Eye (tissue), 1 donor: ENCODE measurements at places on chromosomes 6 and 20.

DNA sequence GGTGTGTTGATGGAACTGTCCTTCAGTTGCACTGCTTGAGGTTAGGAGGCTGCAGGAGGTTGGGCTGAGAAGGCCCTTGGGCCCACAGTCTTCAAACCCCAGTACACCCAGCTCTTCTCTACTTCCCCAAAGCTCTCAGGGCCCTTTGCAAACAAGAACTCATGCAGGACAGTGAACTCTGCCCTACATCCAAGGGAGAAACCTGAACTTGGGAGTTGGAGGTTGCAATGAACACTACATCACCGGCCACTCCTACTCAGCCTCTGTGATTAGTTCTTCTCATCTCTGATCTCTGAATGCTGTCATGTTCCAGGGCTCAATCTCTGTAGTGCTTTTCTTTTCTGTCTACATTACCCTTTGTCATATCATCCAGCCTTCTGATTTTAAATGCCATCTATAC lies 148.5 kb upstream of the PDE7B start:
- DNase-seq, result no peak

- DNase-seq, result no peak
Observed at GRCh38 chr20:38890497-38890818, 35.8 kb upstream of the FAM83D start.

GRCh38 chr20:18108326-18108725 lies 29.3 kb upstream of the KAT14 start:
- no peak for DNase-seq

GRCh38 chr6:139051396-139052060 lies 23.0 kb downstream of the ABRACL start:
- no peak for DNase-seq

DNA sequence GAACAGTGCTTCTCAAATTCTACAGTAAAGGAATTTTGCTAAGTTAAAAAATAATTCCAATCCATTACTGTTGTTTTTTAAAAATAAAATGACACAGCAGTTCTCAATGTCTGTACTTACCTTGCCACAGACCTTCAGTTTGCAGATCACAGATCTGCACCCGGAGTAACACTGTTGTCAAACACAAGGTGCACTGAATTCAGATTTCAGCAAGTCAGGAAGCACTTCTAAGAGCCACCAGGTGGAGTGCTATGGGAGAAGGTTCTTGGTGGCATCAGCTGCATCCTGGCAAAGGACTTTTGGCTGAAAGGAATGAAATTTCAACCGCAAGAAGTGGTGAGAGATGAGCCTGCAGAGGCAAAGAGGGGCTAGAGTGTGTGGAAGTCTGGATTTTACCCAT lies 17.4 kb downstream of the RSPH4A start:
- DNase-seq, result no peak

DNA sequence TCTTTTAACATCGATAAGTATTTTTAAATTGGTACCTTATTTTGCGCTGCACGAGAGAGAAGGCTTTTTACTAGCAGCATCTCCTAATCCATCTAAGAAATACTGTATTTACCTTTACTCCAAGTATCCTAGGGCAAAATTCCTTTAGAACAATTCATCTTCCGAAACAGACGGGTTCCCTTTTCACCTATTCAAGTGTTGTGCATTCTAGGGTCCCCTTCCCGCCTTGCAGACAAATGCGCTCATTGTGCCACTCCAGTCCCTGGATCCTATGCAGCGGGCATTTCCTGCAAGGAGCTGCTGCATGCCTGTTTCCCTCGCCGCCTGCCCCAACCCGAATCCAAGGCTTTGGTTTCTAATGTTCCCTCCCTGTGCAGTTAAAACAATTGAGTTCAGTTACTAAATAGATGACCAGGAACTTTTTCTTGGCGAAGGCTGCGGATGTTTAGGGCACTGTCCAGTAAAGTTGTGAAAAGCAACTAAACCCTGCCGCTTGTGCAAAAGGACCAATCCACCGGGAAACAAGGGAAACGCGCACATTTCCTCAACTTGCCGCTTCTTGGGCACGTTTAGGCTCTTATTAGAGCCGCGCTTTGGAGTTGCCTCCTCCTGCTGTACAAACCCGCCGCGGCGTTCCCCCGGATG lies 556 bp upstream of the SCAF8 start:
- DNase-seq, result peak; percentile 90

DNA sequence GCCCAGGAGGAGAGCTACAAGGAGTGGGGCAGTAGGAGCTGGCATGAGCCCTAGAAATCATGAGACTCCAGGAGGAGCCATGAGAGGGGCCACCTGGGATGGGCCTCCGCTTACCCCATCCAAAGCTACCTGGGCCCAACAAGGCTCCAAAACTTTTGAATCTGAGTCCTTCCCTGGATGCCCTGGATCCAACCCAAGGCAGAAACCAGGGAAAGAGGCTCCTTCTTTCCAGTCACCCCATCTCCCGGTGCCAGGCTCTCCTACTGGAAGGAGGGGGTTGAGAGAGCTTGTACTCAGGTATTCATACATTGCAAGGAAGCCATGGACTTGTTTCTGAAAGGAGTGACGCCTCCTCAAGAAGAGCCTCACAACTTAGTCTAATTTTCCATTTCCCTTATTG lies 7.8 kb upstream of the SIRPG start:
- DNase-seq, result no peak

DNA sequence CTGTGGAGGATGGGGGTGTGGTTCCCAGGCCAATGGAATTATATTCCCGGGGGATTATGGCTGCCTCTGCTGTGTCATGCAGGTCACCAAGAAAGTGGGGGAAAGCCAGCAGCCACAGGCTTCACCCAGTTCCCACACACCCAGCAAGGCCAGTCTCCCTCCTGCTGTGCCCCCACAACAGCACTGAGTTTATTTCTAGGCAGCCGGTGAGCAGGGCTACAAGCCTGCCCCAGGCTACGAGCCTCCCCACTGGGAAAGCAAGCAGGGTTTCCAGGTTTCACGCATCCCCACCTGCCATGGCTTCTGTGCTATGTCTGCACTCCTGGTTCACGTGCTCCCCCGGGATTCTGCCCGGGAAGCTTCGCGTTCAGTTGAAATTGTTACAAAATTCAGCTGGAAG lies 72.6 kb downstream of the ERMARD start:
- DNase-seq, result no peak

- DNase-seq, result no peak
Observed at GRCh38 chr6:71489736-71490135, 201.1 kb downstream of the OGFRL1 start.

- no peak for DNase-seq
Observed at GRCh38 chr20:58482416-58482815, 32.8 kb downstream of the APCDD1L start.

DNA sequence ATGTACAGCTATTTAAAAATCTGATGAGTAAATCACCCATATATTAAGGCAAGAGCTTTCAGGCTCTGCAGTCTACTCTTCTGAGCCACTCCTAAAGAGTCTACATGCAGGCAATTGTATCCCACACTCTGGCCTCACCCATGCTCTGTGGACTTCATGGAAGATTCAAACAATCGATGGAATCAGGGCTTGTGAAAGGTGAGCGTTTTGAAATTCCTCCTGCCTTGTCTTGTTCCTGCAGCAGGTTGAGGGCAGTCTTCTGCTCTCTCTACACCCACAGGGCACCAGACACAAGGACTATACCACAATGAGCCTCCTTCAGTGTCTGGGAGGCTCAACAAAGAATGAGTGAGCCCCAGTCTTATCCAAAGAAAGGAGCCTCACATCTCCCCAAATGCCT lies 51.1 kb downstream of the TBC1D7 start:
- no peak for DNase-seq

DNA sequence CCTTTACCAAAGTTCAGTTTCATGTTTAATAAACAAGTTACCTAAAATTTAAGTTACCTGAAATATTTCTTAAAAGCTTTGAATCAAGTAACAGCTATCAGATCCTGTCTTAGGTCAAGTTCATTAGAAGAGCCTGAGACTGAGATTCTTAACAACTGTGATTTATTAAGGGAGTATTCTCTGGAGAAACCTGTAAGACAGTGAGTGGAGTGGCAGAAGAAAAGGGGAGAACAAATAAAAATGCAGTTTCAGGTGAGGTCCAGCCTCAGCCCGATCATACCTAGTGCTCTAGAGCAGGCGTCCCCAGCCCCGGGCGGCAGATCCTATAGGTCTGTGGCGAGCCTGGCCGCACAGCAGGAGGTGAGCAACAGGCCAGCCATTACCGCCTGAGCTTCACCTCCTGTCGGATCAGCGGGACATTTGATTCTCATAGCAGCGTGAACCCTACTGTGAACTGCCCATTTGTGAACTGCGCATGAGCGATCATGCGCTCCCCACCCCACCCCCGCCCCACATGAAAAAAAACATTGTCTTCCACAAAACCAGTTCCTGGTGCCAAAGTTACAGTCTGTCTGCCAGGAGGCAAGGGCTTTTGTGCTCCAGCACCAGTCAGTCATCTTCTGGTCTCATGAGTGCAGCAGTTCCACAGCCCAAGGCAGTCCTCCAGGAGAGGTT lies 59.2 kb upstream of the ADGRB3 start:
- peak; percentile 79 for DNase-seq

DNA sequence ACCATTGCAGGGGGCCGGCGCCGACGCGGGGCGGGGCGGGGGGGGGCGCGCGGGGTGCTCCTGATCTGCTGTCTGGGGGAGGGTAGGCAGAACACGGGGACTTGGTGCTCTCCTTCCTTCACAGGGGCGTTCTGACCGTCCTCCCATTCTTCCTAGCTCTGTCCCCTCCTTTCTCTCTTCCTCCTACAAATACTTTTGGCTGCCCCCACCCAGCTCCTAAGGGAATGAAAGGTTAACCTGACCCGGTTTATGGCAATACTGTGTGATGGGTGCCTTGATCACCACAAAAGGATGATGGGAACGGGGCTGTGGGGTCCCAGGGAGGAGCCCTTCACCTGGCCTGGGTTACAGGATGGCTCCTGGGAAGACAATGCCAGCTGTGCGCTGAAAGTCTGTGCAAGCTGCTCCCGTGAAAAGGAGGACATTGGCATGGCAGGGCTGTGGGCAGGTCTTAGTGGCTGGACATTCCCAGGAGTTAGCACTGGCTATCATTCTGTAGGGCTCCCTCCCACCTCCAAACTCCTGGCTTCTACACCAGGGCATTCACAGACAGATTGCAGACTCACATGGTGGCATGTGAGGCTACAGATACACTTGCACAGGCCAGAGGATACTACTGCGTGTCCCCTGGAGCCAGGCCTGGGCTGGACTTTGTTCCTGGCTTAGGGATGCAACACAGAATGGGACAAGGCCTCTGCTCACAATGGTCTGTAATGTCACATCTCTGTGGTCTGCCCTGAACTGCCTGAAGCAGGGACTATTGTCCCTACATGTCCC lies 1.9 kb upstream of the TPD52L2 start:
- DNase-seq, result no peak

- no peak for DNase-seq
Observed at GRCh38 chr6:132058975-132059374, 107.8 kb upstream of the CCN2 start.

GRCh38 chr6:33124525-33124901 lies 48.7 kb downstream of the HLA-DPB1 start:
- DNase-seq, result no peak

DNA sequence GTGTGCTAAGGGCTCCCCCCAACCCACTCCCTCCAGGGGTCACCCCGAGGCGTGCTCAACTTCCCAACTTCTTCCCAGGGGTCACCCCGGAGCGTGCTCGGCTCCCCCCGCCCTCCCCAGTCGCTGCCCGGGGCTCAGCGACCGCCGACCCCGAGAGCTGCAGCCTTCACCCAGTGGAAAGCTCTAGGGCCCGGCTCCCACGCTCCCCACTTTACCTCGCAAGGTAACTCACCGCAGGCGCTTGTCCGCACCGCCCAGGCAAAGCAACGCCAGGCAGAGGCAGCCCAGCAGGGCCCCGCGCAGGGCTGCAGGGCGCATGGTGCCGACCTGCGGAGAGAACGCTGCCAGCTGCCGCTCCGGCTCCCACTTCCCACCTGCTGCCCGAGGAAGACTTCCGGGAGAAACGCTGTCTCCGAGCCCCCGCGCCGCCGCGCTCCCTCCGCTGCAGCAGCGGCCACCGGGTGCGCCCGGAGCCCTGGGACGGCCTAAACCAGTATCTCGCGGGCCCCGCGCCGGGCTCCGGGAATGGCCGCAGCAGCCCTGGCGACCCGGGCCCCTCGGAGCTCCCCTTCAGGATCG lies 396 bp downstream of the RNASET2 start:
- no peak for DNase-seq

GRCh38 chr6:32152769-32153563 lies 975 bp upstream of the PPT2 start:
- DNase-seq, result peak; percentile 81

DNA sequence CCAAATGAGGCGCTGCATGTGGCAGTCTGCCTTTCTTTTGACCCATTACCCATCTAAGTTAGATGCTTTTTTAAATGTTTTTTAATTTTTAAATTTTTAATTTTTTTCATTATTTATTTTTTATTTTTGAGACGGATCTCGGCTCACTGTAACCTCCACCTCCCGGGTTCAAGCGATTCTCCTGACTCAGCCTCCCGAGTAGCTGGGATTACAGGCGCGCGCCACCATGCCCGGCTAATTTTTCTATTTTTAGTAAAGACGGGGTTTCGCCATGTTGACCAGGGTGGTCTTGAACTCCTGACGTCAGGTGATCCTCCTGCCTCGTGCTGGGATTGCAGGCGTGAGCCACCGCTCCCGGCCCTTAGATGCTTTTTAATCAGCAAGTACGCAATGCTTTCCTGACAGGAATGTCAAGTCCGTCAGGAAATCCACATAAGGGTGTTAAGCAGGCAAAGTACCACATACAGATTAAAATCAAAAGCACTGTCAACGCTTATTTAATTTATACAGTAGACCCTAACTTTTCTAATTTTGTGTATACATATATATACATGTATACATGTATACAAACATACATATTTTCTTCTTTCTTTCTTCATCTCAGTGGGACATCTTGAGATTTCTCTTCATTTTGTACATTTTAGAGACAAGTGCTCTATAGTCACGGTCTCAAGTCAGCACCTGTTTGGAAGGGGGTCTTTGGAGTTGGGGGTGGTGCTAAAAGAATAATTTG lies 995 bp upstream of the GSTA4 start:
- peak; percentile 88 for DNase-seq

- peak; percentile 60 for DNase-seq
Observed at GRCh38 chr6:1729133-1729749, 119.5 kb downstream of the FOXC1 start.

GRCh38 chr20:37726971-37727956 lies 33.4 kb downstream of the CTNNBL1 start:
- peak; percentile 78 for DNase-seq

GRCh38 chr6:148263010-148263409 lies 79.6 kb upstream of the SASH1 start:
- no peak for DNase-seq

- no peak for DNase-seq
Observed at GRCh38 chr6:89372506-89372901, 20.0 kb upstream of the UBE2J1 start.

DNA sequence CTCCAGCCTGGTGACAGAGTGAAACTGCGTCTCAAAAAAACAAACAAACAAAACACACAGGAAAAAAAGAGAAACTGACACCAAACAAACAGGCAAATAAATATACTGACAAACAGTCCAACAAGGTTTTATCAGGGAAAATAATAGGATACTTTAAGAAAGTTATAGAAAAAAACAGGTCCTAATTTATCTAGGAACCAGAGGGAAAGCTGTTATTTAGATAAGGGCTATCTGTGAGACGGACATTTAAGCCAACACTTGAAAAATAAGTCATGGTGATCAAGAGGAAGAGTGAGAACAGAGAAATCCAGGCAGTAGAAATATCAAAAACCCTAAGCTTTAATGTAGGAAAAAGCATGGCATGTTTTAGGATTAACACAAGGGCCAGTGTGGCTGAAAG lies 68.9 kb downstream of the FAM217A start:
- no peak for DNase-seq

GRCh38 chr6:143676437-143677045 lies 1.2 kb upstream of the PHACTR2 start:
- DNase-seq, result no peak
